Esophagus (tissue), 2 donors: ENCODE measurements at places on chromosomes 12 and 14. TPM values are rescaled to one million over a fixed set of nuclear protein-coding genes. Genes with fewer than 3 reads are reported as not detected.

Gene TSPAN31
- 16.3 TPM for polyA plus RNA-seq

Gene GABARAPL1
- 25.3 TPM for polyA plus RNA-seq

Gene MSI1
- 0.15 TPM for polyA plus RNA-seq

Gene GALNT9
- polyA plus RNA-seq, result not detected

Gene PMCH
- polyA plus RNA-seq, result not detected

Gene TPPP2
- polyA plus RNA-seq, result not detected

Gene GZMH
- polyA plus RNA-seq, result 1.2 TPM

Gene SLC24A4
- 0.04 TPM for polyA plus RNA-seq

Gene GUCY2C
- polyA plus RNA-seq, result 0.39 TPM

Gene CACNB3
- 21.5 TPM for polyA plus RNA-seq

Gene PLD4
- 0.65 TPM for polyA plus RNA-seq

Gene RD3L
- polyA plus RNA-seq, result not detected

Gene CLEC4D
- polyA plus RNA-seq, result not detected

Gene CALM1
- polyA plus RNA-seq, result 518 TPM

Gene TMEM263
- 2.8 TPM for polyA plus RNA-seq

Gene FOXN4
- not detected for polyA plus RNA-seq

Gene ZBTB42
- polyA plus RNA-seq, result 5.0 TPM

Gene OR6S1
- not detected for polyA plus RNA-seq

Gene SLC38A6
- polyA plus RNA-seq, result 3.2 TPM

Gene ACOT6
- polyA plus RNA-seq, result not detected

Gene OASL
- 0.90 TPM for polyA plus RNA-seq

Gene NR1H4
- polyA plus RNA-seq, result 0.08 TPM

Gene TRHDE
- polyA plus RNA-seq, result 0.04 TPM

Gene KCNA5
- polyA plus RNA-seq, result 0.81 TPM

Gene DNAH10
- not detected for polyA plus RNA-seq

Gene TCP11L2
- polyA plus RNA-seq, result 19.4 TPM

Gene MED6
- polyA plus RNA-seq, result 10.3 TPM

Gene PLEKHG3
- 23.1 TPM for polyA plus RNA-seq

Gene TAS2R20
- polyA plus RNA-seq, result 0.07 TPM

Gene SPIC
- 0.10 TPM for polyA plus RNA-seq

Gene AICDA
- polyA plus RNA-seq, result not detected

Gene PRKD1
- 1.4 TPM for polyA plus RNA-seq

Gene NDRG2
- polyA plus RNA-seq, result 252 TPM

Gene KRT81
- polyA plus RNA-seq, result 0.08 TPM

Gene OR4E2
- polyA plus RNA-seq, result not detected

Gene MYH6
- polyA plus RNA-seq, result 0.63 TPM

Gene LRIG3
- 9.9 TPM for polyA plus RNA-seq

Gene IFNG-AS1
- polyA plus RNA-seq, result not detected

Gene TAMALIN
- 6.1 TPM for polyA plus RNA-seq

Gene CD69
- 1.6 TPM for polyA plus RNA-seq

Gene CSRP2
- 33.6 TPM for polyA plus RNA-seq

Gene GPD1
- polyA plus RNA-seq, result 0.29 TPM
